MV-4-11 (cell line): ENCODE measurements at places on chromosomes 1 and 21.

- DNase-seq: no peak
Measured at GRCh38 chr1:26858160-26858559, 4.8 kb upstream of the SFN start.

DNA sequence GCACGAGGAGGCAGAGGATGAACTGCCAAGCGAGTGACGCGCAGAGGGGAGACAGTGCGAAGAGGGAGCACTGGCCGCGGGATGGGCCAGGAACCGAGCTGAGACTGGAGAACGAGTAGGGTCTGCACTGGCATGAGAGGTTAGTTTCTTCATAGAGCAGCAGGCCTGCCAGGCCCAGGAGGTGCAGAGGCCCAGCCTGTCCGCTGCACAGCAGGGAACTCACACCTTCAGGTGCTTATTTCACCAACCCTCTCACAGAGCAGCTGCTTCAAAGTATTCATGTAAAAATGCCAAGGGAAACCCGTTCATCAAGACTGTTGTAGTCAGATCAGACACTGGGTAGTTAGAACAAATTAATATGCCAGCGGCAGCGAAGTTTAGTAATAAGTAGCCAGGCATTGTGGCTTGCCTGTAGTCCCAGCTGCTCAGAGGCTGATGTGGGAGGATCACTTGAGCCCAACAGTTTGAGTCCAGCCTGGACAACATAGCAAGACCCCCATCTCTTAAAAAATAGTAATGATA is 144.5 kb downstream of the SLC45A1 start:
- no peak for DNase-seq

DNA sequence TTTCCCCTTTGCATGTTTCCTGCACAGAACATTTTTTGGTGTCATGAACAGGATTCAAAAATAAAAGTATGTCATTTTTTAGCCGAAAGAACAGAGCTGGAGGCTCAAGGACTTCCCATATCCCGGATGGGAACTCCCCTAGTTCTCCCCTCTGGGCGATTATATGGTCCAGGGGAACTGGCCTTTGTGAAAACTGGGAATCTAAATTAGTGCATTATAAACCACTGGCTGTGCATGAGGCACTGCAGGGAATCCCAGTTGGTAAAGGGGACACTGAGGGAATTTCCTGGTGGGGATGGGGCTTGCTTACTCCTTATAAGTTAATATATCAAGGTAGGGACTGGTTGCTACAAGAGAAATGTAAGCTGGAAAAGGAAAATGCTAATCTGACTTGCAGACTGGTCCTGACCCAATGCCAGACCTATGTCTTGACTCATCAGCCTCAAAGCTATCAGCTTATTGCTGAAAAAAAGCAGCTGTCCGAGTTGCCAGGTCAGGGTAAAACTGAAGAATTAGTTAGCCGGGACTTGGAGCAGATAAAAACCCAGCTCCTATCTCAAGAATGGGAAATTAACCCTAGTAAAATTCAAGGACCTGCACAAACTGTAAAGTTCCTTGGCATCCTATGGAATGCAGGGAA is 122.6 kb downstream of the FCRL5 start:
- DNase-seq: no peak

DNA sequence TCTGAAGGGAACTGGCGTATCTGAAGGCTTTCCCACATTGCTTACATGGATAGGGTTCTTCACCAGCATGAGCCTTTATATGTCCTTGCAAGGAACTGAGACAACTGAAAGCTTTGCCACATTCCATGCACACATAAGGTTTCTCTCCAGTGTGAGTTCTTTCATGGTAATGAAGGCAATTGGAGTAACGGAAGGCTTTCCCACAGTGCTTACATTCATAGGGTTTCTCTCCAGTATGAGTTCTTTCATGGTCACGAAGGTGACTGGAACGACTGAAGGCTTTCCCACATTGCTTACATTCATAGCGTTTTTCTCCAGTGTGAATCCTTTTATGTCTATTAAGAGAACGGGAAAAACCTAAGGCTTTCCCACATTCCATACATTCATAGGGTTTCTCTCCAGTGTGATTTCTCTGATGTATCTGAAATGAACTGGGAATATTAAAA is 15.0 kb downstream of the ZNF124 start:
- peak; percentile 56 for DNase-seq

GRCh38 chr1:67766141-67766978 is 66.9 kb downstream of the GNG12 start:
- peak; percentile 9 for DNase-seq

GRCh38 chr21:28442085-28442484 is 550.6 kb downstream of the LTN1 start:
- DNase-seq: no peak

GRCh38 chr1:175449306-175449705 is 256.7 kb upstream of the KIAA0040 start:
- DNase-seq: peak; percentile 31
